ENCODE measurements at places on chromosomes 12 and 14.

DNA sequence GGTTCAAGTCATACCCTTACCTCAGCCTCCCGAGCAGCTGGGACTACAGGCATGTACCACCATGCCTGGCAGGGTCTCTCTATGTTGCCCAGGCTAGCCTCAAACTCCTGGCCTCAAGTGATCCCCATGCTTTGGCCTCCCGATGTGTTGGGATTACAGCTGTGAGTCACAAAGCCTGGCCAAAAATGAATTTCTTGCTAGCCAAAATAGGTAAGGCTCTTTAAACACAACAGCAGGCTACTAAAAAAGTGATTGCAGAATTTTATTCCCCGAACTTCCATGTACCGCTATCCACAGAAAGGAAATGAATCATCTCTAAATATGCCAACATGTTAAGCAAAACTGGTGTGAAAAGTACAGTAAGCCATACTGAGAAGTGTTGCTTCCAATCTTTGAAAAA, 50.6 kb downstream of the WDHD1 start:
- DNase-seq, result no peak

GRCh38 chr14:90656973-90657372, 159.3 kb downstream of the TTC7B start:
- DNase-seq, result no peak

GRCh38 chr12:1811281-1811947, 9.0 kb upstream of the LRTM2 start:
- DNase-seq, result peak; percentile 62

GRCh38 chr12:92493816-92494215, 209.0 kb upstream of the PLEKHG7 start:
- no peak for DNase-seq

DNA sequence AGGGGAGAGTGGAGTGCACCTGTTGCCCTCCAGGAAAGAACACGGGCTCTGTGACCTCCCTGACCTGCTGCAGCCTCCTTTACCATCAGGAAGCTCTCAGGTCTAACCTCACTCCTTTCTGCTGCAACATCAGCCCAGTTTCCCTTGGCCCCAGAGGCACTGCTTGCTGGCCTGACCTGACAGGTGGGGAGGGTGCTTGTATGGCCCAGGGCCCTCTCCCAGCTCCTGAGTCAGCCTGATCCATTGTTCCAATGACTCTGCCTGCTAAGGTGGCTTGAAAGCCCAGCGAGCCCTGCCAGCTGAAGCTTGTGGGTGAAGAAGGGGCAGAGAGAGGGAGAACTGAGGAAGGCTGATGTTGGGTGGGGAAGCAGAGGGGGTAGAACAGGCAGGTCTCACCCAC, 13.2 kb upstream of the KRT78 start:
- no peak for DNase-seq

- peak; percentile 57 for DNase-seq
Measured at GRCh38 chr12:131755305-131756113, 44.6 kb downstream of the SFSWAP start.

DNA sequence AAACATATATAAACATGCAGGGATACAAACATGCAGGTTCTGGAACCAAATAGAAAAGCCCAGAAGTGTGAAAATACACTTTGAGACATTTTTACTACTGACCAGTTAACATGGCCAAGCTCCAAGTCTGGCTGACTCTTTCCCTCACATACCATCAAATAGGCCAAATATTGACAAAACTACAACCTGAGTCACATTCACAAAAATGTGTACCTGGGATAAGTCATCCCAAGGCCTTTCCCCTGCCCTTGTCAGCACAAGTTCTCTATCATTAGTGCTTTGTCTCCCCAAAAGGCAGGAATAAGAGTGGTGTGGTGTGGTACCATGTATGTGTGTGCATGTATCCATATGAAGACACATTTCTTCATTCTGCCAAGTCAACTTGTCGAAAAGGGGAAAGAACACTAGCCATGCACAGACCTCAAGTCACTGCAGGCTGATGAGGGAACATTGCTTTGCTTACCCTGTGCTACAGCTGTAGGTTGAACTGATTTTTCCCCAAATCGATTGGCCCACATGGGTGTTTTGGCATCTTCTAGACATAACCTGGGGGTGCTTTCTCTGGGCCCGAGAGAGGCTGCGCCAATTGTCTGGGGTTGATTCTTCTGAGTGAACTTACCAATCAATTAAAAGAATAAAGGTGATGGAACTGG, 14.9 kb downstream of the HOXC4 start:
- no peak for DNase-seq

GRCh38 chr12:50828886-50829285, 13.8 kb upstream of the TMPRSS12 start:
- DNase-seq, result no peak

DNA sequence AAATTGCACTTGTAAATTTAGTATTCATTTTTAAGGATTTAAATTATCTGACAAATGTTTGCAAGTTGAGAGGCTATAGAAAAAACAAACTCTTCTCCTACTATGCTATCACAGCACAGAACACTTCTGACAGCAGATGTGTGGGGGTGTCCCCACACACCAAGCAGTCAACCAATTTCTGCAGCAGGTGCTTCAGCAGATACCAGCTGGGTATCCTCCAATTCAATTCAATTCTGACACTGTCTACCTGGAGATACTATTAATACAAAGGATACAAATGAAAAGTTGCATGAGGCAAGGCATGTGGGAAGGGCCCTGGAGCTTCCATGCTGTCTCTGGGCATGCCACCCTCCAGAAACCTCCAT, 35.1 kb downstream of the PCNX1 start:
- no peak for DNase-seq

DNA sequence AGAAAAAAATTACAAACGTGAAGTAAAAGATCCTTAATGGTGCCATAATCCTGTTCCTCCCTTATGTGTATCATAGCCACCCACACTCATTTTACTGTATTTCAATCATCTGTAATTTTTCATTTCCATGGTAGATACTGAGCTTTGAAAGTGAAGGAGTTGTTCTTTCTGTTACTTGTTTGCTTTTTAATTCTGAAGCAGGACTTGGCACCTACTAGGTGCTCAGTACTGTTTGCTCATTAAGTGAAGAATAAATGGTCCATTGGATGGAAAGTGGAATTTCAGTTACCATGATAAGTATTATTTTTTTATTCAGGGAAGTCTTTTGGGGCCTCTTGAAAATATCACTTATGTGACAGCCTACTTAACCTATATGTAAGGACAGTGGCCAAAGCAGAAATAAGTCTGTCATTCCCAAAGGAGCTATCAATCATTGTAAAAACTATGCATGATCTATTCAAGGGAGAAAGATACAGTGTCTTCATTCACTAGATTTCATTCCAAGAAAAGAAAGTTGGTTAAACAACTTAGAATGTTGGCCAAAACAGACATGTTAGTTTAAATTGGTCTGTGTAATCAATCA, 1244.4 kb upstream of the SEL1L start:
- DNase-seq, result no peak

GRCh38 chr12:121748571-121749265, 36.2 kb downstream of the TMEM120B start:
- peak; percentile 44 for DNase-seq

DNA sequence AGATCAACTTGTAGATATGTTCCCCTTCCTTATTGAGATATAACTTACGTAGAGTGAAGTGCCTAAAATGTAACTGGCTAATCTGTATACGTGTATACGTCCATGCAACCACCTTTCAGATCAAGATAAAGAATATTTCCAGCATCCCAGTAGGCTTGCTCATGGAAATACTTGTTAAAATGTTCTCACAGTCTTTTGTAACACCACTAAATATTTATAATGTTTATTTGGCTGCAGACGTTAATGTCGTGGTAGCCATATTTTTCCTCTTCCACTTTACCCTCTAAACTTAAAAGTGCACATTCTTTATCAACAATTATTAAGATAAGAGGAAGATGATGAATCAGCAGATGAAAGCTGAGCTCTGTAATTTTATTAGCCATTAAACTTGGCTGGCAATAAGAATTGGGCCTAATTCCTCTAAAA, 447.4 kb downstream of the AEBP2 start:
- DNase-seq, result no peak

DNA sequence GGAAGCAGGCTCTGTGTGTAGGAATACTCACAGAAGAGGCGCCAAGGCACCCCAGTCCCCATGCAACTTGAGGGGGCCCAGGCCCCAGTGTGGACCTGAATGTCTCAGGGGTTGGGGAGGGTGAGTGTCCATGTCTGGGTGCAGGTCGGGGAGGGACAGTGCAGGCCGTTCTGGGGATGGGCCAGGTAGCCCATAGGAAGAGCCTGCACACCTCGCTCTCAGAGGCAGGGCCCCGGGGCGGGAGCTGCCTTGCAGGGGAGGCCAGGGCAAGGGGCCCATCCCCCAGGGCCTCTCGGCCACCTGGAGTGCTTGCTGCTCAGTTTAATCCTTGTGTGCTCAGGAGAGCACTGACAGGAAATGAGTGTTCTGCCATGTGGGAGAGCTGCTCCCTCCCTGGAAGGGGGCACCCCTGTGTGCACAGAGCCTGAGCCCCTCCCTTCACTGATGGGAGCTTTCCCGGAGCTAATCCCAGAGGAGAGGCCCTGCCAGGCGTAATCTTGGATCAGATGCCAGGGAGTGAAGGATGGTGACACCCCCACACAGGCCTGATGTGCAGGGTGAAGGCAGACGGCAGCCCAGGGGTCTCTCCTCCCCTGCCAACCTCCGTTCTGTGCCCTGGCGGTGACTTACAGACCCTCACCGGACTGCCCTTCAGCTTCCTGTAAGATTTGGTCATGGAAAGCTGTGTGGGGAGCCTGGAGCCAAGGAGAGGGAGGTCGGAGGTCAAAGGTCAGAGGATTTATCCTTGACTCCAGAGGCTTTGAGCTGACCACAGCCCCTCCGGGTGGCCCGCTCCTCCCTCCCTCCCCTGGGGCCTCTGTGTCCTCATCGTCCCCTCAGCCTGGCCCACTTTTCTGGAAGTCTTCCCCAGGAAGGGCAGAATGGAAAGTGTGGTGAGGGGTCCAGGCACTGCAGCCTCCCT, 24.4 kb upstream of the FBRSL1 start:
- no peak for DNase-seq

- DNase-seq, result no peak
Measured at GRCh38 chr12:2607881-2608607, 186.7 kb upstream of the FKBP4 start.

DNA sequence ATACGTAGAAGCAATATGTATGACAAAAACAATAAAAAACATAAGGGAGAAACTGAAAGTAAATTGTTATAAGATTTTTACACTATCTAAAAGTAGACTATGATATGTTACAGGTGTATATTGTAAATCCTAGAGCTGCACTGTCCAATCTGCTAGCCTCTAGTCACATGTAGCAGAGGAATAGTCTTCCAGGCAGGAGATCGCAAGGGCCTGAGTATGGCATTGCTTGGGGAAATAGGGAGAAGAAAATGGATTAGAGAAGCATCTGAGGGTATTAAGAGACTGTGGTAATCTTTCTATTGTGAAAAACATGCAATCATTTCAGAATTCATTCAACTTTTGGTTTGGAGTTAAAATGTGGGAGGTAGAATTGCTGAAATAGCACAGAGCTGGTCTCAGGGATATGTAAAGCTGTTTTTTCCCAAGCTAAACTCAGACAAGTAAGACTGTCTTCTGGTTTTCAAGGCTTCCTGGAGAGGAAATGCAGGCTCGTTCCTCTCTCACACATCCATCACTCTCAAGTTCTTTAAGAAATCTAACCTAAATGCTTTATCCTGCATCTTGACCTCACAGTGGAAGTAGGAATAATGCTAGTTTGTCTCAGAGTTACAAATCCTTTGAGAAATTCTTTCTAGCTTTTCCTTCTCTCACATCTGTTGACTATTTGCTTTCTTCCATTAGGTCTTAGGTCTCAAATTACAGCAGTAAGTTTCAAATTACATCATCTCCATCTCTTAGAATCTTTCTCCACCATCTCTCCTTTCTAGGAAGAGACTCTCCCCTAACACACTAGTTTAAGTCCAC, 7.6 kb upstream of the CCDC184 start:
- DNase-seq, result no peak

- no peak for DNase-seq
Measured at GRCh38 chr14:100906420-100906819, 2.9 kb upstream of the RTL1 start.

DNA sequence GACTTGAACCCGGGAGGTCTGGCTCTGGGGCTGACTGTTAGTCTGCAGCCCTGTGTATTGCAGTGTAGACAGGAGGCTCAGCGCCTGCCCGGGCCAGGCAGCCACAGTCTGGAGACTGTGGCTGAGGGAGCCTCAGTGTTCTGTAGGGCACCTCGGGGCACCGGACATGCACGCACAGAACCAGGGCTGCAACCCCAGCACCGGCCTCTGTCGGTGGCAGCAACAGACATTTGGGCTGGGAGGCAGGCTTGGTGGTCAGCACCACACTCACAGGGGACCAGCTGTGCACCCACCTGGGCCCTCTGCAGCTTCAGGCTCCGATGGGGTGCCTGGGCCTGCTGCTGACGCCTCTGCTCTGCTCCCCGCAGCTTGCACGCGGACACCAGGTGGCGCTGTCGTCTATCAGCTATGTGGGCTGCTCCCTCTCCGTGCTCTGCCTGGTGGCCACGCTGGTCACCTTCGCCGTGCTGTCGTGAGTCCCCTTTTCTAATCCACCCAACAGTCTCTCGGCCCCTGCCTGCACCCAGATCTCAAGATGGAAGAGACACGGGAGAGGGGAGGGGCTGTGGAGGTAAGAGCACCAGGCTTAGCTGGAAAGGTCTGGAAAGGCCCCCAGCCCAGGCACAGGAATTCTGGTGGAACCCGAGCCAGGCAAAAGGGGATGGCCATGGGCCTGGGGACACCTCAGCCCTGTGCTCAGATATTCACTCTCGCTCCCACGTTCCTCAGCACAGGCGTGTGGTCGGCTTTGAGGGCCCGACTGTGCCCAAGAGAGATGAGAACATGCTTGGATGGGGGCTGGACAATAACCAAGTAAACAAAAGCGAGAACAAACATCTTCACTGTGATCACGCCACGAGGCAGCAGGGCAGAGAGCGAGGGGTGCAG, 151.0 kb downstream of the ADGRD1 start:
- peak; percentile 92 for DNase-seq

GRCh38 chr14:20110438-20110837, at the start of gene OR4K17:
OR4K17 (plus strand) TSS chr14:20110739; CDS start chr14:20117500, 6,761 bp downstream.
- DNase-seq, result no peak

GRCh38 chr14:65585216-65585615, 172.7 kb downstream of the FUT8 start:
- no peak for DNase-seq

DNA sequence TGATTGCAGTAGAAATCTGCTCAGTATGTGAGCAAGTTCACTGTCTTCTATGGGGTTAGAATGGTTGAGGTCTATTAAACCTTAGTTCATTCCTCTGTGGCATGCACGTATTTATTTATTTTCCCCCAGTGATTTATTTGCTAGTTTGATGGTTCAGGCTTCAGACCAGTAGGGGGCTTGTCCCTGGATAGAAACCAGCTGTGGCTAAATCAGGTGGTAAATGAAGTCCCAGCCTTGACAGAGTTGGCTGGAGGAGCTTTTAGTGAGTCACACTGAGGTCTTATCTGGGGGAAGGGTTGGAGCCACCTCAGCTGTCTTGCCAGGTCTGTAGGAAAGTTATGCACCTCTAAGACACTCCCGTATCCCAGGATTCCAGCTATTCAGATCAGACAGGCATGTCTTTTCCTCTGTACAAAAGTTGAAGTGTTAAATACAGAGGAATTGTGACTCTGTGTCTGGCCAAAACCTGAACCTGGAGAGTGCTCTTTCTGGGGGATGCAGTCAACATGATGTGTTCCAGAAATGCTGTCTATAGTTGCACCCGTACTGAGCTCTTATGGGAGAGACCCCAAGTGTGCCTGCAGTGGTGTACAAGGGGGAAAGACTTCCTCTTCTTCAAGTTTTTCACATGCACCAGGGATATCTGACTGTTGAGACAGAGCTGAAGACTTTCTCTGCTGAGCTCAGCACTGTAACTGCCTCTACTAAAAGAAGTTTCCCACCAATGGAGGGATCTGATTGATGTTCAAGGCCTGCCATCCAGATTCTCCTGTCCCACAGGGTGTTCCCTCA, 1322.1 kb downstream of the TMEM121 start:
- DNase-seq, result peak; percentile 15

- DNase-seq, result no peak
Measured at GRCh38 chr14:68937471-68938270, 41.4 kb downstream of the ACTN1 start.

Measured in activated CD4-positive, alpha-beta T cell treated with anti-CD3 and anti-CD28 coated beads for 48 hours (primary cell).